Cortex of kidney (tissue), 1 donor: ENCODE measurements at places on chromosomes 12 and 14.

DNA sequence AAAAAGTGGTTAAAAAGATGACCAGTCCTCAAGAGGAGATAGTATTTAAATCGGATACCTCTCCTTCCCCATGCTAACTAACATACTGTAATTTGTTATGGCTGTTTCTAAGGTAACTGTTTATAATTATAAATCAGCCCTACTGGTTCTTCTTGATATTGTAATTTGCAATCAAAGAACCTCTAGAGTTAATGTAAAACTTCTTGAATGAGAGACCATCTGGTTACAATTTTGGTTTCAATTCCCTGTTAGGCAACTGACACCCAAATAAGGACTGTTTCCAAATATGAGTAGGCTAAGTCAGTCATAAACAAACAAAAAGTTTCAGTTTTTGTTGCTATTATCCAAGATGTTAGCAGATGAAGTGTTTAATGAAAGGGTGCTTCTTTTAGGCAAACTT is 120.2 kb upstream of the DNM1L start:
- no peak for DNase-seq

- no peak for DNase-seq
Measured at GRCh38 chr14:63266106-63266505, 52.6 kb downstream of the GPHB5 start.

GRCh38 chr14:46964378-46964777 is 312.8 kb upstream of the RPL10L start:
- DNase-seq, result no peak

- DNase-seq, result no peak
Measured at GRCh38 chr12:102480406-102480805, at the start of gene IGF1. Gene IGF1 (minus strand): TSS chr12:102480563. CDS start chr12:102480381, 182 bp downstream.

DNA sequence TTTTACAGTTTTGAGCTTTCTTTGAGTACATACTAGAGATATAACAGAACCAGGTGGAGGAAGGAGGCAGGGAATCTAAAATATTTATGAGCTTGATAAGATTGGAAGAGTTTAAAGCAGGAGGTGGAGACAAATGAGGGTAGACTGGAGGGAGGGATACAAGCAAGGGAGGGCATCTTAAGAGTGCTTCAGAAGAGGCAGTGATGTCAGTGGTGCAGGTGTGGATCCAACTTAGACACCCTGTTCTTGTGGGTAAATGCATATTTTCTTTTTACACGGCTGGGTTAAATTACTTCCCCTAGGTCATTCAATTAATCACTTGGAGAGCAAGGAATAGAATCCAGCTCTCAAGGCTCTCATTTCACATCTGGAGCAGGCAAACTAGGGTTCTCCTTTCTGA is 146.1 kb upstream of the LRIG3 start:
- no peak for DNase-seq

GRCh38 chr12:6570264-6570887 is 2.3 kb upstream of the NOP2 start:
- DNase-seq, result no peak
